ENCODE measurements at places on chromosomes 7 and 10.

- DNase-seq, result no peak
These were observed 24.1 kb downstream of the ATRNL1 start for GRCh38 chr10:115117301-115117700.

- DNase-seq, result no peak
These were observed 9.7 kb upstream of the OR13A1 start for GRCh38 chr10:45325116-45325515.

DNA sequence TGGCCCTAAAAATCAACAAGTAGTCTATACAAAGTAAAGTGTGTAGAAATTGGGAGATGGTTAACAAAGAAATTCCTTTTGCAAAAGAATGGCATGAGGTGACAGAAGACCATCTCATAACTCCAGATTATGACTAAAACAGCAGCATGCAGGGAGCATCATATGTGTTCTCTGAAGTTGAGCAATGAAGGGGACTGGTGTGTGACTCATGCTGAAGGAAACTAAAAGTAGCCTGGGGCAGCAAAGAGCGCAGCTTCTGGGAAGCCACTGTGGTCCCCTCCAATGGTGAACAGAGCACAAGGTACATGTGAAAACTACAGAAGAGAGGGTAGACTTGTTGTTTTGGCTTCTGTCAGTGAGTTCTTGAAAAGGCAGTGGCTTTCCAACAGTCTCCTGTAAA is 133.4 kb downstream of the MACC1 start:
- no peak for DNase-seq

DNA sequence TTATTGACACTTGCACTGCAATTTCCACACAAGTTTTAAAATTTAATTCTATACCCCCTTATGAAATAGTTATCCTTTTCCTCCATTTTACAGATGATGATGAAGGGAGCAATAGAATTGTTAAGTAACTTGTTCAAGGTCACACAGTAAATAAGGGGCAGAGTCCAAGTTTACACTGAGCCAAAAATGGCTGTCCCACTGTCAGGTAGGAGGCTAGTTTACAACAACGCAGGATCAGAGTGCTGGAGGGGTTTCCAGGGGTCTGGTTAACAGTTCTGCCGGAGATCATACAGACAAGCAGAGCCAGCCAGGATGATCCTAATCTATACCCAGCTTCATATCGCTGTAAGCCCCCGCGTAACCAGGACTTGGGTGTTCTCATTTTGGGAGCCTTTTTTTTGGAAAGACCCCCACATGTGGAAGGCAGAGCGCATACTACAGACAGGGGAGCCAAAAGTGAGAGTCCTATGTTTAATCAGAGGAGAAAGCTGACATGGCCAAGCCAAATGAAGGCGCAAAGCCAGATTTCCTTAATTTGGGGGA is 524 bp upstream of the UNC5B start:
- DNase-seq, result no peak

GRCh38 chr7:86978808-86979506 is 80.5 kb downstream of the ELAPOR2 start:
- peak; percentile 68 for DNase-seq

DNA sequence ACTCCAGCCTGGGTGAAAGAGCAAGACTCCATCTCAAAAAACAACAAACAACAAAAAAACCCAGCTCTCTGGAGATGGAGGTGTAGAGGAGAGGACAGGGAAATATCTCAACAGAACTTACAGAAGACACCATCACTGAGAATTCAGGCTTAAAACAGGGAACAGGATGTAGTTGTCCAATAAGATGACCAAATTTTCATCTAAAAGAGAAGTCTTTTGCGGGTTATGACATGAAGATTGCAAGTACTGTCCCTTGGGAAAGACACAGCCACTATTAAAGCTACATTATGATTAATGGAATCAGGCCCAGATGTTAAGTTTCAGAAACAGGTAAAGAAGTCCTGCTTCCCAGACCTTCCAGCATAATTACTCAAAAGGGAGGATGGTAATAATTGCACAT is 235.2 kb upstream of the NRP1 start:
- no peak for DNase-seq

GRCh38 chr7:94056796-94057207 is 52.6 kb upstream of the BET1 start:
- DNase-seq, result no peak

DNA sequence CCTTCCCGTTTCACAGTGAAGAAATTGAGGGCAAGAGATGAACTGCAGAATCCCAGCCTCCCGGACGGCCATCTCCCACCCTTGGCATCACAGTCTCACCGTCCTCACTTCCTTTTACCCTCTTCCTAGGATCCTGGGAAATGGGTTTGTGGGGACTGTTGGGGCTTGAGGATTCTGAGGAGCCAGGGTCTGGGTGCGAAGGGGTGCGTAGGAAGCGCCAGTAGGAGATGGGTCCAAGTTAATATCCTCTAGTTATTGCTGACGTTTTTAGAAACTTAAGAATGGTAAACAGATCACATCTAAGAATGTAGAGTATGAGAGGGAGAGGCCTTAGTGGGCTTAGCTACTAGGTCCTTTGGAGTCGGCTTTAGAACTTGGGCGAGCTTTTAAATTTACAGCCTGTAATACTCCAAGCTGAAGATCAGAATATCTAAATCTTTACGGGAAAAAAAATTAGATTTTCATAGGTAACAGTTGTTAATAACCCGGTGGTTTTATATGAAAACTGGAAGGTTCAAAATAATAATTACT is 696 bp downstream of the MALSU1 start:
- DNase-seq, result no peak

GRCh38 chr7:142587578-142588191 is 161.6 kb upstream of the PRSS1 start:
- peak; percentile 40 for DNase-seq

- no peak for DNase-seq
These were observed 13.5 kb downstream of the IKZF1 start for GRCh38 chr7:50317697-50318669.
